Activated CD4-positive, alpha-beta T cell treated with anti-CD3 and anti-CD28 coated beads, Interleukin-2, amount 10 ng/mL, durations not matched to agents 7 days and 5 days (primary cell): ENCODE measurements at places on chromosomes 2 and 18. TPM values are rescaled to one million over a fixed set of nuclear protein-coding genes. Genes with fewer than 3 reads are reported as not detected.

- DNase-seq = peak; percentile 63
Measured at GRCh38 chr2:84495539-84496146, 20.7 kb upstream of the DNAH6 start.

DNA sequence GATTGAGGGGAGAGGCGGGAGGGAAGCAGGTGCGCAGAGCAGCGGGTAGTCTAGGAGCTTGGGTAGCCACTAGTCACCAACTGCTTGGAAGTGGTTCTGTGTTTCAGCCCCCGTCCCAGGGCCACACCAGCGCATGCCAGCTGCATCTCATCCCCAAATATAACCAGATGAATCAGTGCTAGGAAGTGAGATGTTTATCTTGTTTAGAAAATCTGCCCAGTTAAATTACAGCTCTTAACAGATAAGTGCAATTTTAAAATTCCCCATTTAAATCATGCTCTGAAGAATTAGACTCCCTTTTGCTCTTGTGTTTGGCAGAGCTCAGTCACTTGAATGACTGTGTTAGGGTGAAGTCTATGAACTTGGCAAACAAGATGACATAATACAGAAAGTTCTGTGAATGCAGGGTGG lies 193.8 kb downstream of the SEPTIN10 start:
- no peak for DNase-seq

DNA sequence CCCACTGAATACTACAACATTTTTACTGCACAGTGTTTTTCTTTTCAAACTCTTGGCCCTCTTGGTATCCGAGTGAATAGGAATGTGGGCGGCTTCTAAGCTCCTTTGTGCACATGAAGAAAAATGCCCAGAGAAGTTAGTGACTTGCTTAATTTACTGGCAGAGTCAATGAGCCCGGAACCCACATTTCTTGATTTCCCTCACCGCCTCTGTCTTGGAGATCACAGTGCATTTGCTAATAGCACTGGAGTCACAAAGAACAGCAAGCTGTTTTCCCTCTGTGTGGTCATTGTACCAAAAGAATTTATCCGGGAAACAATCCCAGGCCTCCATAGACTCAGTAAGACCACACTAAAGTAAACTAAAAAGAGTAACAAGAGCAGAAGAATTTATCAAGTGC lies 18.9 kb downstream of the STON1 start:
- DNase-seq = no peak

DNA sequence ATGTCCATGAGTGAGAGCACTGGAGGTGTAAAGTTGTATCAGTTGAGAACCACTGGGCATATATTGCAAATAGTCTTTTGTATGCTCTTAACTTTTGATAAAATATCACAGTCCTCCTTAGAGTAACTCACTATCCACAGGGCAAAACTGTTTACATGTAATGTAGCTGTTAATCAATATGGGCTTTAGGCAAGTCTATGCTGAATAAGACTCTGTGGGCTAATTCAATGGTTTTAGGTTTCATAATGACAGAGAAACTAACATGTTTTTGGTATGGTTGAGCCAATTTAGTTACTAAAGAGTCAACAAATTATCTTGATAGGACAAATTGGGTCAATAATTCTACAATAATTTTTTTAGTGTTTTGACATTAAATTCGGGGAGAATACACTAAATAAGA lies 1134.9 kb upstream of the FAM98A start:
- no peak for DNase-seq

DNA sequence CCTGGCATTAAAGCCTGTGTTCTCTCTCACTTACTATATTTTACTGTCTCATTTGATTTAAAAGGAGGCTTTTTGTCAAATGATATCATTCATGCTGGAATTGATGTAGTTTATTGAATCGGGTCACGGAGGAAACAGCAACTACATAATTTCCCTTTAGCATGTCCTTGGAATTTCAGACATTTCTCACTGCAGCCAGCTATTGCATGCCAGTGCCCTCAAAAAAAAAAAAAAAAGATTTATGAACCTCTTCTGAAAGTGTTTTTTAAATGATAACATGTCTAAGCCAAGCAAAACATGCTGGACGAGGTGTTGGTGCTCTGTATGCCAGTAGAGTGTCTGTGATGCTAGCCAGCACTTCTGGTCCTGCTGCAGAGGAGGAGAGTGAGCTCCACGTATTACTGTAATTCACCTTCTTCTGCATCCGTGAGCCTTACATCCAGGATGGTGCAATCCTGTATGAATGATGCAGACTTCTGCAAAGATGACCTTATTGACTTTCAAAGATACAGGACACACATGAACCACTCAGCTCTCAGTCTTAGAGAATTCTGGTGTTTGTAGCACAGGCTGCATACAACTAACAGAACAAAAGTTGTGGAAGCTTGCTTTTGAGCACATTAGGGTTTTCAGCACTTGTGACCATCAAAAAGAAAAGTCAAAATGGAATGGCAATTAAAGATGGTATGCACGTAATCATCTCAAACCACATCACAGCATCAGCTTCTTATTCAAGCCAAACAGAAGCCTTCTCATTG lies 31.1 kb downstream of the UGP2 start:
- DNase-seq = no peak

DNA sequence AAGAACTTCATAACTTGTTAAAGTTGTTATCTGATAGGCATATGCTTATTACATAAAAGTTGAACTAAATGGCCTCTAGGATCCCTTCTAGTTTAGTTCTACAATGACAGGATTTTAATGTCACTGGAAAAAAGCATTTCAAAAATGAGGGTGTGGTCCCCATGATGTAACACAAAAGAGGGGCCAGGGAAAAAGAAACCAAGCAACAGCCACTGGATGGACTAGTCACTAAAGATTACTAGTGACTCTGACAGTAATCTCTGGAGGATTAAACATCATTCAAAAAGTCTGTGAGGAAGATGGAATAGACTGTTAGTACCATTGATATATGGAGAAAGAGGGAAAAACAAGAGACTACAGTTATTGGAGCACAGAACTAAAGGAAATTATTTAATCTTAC lies 22.6 kb downstream of the SEPTIN10 start:
- DNase-seq = no peak

GRCh38 chr2:24970483-24971285 lies 1.1 kb downstream of the DNAJC27 start:
- DNase-seq = no peak

DNA sequence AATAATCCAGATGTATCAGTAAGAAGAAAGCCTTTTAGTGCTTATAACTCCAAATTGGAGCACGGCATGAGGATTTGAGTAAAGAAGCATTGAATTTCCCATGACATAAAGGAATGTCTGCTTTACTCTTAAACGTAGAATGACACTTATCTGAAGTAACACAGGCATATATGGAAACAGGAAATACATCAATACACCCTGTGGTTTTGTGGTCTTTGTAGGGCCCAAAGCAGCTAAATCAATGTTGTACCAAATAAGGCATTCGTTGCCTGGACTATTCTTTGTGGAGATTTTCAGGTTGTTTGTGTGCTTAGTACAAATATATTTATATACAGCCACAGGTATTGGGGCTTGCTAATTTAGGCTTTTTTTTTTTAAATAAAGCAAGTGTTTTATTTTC lies 660.5 kb downstream of the LRRTM4 start:
- no peak for DNase-seq

- no peak for DNase-seq
Measured at GRCh38 chr2:156907806-156908205, 349.7 kb upstream of the GALNT5 start.

- DNase-seq = no peak
Measured at GRCh38 chr2:98009887-98010760, 14.4 kb upstream of the TMEM131 start.

DNA sequence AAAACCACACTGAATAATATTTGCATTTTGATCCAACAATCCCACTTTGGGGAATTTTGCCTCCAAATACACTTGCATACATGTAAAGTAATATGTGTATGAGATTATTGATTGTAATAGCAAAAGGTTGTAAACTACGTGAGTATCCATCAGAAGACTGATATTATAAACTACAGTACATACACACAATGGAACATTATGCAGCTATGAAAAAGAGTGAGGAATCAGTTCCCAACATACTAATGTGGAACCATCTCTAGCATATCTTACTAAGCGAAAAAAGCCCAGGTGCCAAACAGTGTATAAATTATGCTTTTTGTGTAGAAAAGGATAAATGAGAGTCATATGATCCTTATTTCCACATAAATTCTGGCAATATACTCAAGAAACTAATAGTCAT lies 16.0 kb upstream of the C2orf74 start:
- DNase-seq = no peak

DNA sequence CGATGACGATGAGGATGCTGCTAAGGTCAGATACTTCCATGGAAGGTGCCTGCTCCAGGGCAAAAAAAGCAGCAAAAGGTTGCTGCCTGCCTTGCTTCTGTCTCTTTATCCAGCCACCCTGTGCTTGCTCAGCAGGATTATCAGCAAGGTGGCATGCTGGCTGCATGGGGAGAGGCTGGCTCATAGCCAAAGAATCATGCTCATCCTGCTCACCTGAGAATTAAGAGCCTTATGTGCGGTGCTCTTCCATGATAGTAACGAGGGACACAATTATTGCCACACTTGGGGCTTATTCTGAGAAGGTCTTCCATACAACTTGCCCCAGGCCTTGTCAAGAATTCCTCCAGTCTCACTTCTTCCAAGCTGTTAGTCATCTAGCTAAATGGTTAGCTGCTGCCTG lies 60.4 kb upstream of the SEC11C start:
- no peak for DNase-seq

DNA sequence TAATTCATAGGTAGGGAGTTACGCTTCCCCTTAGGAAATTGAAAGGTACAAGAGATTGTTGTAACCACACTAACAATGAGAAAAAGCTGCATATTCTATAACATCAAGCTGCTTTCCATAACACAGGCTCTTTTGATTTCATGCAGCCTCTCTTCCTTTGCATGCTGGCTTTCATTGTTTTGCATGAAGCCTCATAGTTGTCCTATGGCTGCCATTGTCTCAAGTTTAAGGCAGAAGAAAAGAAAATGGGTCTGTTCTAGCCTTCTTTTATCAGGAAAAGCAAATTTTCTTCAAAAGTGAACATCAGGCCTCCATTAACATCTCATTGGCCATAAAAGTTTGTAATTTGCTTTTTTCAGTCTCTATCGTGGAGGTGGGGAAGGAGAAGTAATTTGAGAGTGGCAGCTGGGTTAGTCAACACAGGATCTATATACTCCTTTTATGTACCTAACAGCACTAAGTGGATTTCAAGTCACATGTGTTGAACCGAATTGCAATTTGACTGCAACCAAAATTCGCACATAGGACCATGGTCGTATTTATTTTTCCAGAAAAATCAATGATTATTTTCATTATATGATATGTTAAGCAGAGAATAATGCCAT lies 248.5 kb upstream of the RND3 start:
- no peak for DNase-seq

GRCh38 chr2:134518101-134518500 lies 200.7 kb downstream of the TMEM163 start:
- DNase-seq = no peak

- no peak for DNase-seq
Measured at GRCh38 chr2:24258718-24259117, 83.9 kb downstream of the FAM228A start.

DNA sequence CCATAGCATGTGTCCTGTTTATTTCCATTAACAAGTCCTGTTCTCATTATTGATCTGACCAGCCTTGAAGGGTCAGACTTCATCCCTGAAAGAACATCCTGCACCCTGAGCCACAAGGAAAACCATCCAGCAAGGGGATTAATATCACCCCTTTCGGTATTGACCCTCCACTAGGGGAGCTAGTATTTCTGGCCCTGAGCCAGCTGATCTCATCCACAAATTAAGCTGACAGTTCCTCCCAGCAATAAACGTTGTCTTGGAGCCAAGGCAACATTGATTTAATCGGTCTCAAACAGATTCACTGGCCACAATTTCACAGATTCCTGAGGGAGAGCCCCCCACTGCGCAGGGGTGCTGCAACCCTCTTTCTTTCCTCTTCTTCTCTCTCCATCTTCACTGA lies 353.1 kb upstream of the FANCL start:
- DNase-seq = no peak

DNA sequence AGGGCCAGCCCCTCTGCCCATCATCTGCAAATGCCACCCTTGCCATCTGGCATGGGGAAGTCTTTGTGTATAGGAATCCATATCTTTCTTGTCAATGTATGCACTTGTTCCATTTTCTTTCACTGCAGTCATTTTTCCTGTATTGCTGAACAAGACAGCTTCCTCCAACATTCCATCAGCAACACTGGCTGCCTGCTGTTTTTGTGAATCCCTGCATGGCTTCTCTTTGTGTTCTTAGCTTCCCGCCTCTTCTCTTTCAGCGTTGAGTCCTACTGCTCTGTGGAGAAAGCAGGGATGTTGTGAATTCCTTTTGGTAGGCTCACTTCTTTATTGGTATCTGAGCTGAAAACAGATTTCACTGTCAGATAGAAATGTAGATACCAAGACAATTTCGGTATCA lies 150.0 kb downstream of the LPIN1 start:
- DNase-seq = no peak

- no peak for DNase-seq
Measured at GRCh38 chr2:177445200-177445599, 52.6 kb downstream of the AGPS start.

DLGAP1 gene
- total RNA-seq = not detected

RGPD4 gene
- total RNA-seq = 0.02 TPM

DPP4 gene
- total RNA-seq = 152 TPM

CDK15 gene
- not detected for total RNA-seq

RND3 gene
- total RNA-seq = not detected

NXPH2 gene
- total RNA-seq = not detected

SPC25 gene
- 51.6 TPM for total RNA-seq

MAPRE3 gene
- total RNA-seq = 1.3 TPM

BMP10 gene
- not detected for total RNA-seq
